RWPE1 (cell line): ENCODE measurements at places on chromosomes 6 and 20.

DNA sequence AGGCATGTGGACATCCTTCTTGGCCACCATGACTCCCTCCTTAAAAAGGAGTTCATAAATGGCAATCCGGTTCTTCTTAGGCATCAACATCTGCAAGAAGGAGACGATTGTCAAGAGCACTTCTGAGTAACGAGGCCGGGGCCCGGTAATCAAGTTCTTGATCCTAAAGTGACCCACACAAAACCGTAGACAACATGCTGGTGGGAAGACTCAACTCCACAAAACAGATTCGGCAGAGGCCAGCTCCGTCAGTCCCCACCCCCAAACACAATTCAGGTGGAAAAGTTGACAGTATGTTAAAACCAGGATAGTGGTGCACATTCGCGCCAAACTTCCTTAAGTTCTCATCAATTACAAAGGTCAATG lies 754 bp downstream of the RPS10 start:
- DNase-seq, result no peak

DNA sequence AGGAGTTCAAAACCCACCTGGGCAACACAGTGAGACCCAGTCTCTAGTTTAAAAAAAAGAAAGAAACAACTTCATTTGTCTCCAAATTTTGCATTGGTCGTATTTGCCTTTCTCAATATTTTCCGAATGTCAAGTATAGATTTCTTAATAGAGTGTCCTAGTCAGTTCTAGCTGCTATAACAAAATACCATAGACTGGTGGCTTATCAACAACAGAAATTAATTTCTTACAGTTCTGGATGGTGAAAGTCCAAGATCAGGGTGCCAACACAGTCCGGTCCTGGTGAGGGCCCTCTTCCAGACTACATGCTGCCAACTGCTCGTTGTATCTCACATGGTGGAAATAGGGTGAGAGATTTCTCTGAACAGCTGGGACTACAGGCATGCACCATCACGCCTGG lies 34.0 kb downstream of the NQO2 start:
- DNase-seq, result no peak

GRCh38 chr6:20319520-20320357 lies 81.9 kb upstream of the E2F3 start:
- DNase-seq, result no peak

- DNase-seq, result no peak
Observed at GRCh38 chr20:59171986-59172385, 8.4 kb downstream of the ZNF831 start.

GRCh38 chr20:48831718-48832404 lies 4.1 kb upstream of the PREX1 start:
- DNase-seq, result peak; percentile 73

DNA sequence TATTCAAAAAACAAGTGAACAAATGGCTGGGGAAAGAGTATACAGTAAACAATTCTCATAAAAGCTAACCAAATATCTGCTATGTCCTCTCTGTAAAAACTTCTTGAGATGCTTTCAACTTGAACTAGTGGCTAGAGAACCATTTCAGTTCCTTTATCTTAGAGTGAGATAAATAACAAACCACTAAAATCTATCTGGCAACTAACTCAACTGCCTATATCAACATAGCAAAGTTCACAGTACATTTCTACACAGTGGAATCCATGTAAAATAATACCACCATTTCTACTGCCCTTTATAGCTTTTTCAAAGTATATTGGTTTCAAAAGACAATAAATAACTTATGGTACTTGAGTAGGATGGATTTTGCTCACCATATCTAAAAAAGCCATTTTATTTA lies 95.1 kb downstream of the MMS22L start:
- DNase-seq, result no peak

DNA sequence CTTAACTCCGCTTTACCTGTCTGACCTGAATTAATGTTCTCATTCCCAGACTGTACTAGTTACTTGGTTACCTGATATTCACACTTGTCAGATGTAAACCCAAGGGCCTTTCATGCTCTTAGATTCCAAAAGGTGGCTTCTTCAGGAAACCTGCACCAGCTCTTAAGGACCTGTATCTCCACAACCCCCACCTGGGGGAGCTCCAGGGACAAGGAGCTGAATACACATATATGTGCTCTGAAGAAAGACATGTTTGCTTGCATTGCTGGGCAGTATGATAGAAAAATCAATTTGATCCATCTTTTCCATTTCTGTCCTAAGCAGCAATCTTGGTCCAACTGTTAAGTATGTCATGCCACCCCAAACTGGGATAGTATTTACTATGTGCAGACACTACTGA lies 64.8 kb upstream of the POU3F2 start:
- DNase-seq, result peak; percentile 24

- DNase-seq, result no peak
Observed at GRCh38 chr6:40958738-40959137, 80.3 kb downstream of the UNC5CL start.

GRCh38 chr6:138089325-138089724 lies 17.9 kb downstream of the PERP start:
- no peak for DNase-seq

DNA sequence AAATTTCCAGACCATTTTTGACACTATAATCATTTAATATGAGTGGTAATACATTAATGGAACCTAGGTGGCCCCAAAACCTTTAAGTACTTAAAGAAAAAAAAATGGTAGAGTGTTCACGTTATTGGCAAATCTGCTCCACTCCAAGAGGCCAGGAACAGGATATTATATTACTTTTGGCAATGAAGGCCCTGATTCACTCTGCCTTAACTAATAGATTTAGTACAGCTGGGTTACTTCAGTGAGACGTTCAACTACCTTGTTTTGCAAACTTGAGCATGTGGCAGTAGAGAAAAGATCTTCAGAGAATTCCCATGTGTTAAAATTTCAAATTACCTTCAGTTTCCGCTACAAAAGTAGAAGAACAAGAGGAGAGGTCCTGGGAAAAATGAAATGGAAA lies 12.8 kb downstream of the ADNP start:
- no peak for DNase-seq

DNA sequence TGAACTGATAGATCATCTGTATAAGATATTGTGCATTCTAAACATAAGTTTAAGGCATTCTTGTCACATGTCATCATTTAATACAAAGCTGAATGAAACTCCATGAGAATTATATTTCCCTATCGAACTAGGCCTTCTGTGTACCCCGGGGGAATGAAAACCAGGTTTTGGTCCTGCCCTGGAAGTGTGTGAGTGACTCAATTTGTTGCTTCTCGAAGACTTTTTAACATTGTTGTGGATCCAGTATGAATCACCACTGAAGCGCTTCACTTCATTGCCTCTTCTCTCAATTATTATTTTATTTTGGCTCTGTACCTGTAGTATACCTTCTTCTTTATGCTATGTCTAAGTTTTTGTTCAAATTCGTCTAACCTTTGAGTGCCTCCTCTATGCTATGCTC lies 150.8 kb downstream of the GRIK2 start:
- DNase-seq, result peak; percentile 31

DNA sequence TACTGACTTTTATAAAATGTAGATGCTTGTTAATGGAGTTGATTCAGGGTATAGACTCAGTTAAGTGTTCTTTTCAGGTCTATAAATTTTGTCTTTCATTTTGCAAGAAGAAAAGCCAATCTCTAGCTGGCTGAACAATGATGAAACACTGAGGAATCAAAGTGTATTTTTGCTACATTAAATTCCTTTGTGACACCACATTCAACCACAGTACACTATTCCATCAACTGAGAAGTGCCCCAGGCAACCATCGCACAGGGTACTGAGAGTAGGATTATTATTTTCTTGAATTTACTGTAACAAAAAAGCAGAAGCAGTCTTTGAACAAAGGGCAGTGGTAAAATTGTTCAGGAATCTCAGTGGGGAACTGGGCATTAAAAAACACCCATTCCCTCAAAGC lies 83.6 kb downstream of the PREP start:
- DNase-seq, result no peak

DNA sequence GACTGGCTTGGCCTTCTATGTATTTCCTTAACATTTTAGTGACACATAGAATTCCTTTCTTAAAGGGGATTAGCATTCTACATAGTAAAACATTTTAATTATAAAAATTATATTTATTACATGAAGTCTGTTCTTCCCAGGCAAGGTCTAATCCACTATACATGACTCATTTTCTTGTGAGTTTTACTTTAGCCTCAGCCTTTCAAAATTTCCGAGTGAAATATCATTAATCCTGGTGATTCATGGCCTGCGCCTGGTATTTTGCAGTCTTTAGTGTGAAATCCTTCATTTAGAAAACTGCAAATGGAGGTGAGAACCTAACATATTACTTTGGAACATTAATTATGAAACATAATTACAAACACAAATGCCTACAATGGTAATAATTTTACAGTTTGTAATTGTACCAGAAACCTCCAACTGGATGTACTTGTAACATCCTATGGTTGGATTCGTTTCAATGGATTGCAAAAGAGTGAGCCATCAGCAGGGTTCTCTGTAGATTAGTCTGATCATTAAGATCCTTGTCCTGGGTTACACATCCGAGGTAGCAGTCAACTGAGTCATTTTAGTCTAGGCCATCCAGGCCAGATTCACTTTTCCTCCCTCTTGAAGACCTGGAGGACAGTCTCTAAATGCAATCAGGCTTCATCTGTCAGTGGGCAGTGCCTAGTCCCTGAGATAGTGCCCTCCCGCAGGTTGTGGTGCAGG lies 272.0 kb downstream of the PACRG start:
- peak; percentile 38 for DNase-seq

- no peak for DNase-seq
Observed at GRCh38 chr6:27237089-27237803, 10.3 kb upstream of the PRSS16 start.

DNA sequence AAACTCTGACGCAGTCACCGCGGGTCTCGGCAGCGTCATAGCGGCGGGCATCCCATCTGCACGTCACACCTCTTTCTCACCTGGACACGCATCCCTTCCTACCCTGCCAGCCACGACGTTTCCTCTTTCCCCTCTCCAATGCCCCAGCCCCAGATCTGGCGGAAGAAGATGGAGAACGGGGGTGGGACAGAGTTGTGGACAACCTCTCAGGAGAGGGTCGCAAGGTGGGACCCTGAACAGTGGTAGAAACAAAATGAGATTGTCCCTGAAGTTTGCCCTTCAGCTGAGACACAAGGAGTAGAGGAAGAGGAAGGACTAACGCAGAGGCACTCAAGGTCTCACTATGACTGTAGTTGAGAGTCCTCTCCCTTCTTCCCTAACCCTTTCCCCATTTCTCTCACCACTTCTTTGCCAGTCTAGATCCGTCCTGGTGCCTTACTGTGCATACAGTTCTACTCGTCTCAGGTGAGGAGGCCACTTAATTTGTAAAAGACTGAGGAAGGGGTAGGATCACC lies 562 bp downstream of the TRIM39 start:
- DNase-seq, result no peak

DNA sequence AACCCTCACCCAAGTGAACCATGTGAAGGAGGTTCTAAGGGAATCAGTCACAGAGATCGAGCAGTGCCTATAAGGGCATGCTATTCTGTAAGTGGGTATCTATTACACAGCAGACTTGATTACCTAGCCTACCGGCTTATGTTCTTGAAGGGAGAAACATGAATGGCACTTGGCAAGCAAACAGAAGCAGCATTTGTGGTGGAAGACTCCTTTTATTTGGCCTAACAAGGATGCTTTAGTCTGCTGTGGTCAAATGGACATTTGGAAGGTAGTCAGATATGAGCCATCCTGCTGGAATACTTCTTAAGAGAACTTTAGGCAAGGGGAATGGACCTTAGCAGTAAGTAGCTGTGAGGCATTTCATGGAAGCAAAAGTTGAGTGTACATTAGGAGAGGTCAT lies 126.3 kb downstream of the COL12A1 start:
- no peak for DNase-seq

GRCh38 chr6:169700296-169700695 lies 1.5 kb downstream of the WDR27 start:
- no peak for DNase-seq

GRCh38 chr6:55974688-55975087 lies 99.3 kb upstream of the BMP5 start:
- no peak for DNase-seq

- DNase-seq, result no peak
Observed at GRCh38 chr20:4787069-4787468, 65.4 kb downstream of the PRND start.

GRCh38 chr20:5691918-5692618 lies 58.1 kb upstream of the SHLD1 start:
- DNase-seq, result no peak

DNA sequence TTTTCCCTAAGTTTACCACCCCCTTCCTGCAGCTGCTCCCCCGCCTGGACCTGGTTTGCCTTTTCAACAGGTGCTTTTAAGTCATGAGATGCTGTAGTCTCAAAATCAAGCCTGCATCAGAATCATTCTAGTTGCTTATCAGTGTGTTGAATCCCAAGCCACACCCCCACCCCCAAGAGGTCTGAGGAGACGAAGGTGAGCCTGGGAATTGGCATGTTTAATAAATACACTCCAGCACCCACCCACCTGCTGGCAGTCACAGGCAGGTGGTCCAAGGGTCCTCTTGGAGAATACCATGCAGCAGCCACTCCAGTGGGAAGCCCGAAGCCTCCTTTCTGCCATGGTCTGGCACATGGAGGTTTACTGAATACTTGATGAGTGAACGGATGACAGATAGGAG lies 1.1 kb upstream of the ADIG start:
- no peak for DNase-seq

DNA sequence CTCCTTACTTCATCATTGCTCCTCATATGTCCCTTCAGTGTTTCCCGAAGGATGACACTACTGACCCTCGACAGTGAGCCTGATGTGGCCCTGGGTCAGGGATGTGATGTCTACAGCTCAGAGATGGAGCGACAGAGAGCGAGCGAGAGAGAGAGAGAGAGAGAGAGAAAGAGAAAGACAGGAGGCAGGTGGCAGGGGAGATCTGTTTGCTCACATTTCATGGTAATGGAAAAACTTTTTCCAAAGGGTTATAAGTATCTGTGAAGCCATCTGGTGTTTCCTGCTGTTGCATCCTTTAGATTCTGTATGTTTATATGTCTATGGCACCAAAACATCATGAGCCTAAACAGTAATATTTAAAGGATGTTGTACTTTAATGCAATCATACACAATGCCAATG lies 77.2 kb downstream of the PPP1R3G start:
- no peak for DNase-seq

GRCh38 chr20:24405810-24406209 lies 63.6 kb upstream of the SYNDIG1 start:
- DNase-seq, result no peak

DNA sequence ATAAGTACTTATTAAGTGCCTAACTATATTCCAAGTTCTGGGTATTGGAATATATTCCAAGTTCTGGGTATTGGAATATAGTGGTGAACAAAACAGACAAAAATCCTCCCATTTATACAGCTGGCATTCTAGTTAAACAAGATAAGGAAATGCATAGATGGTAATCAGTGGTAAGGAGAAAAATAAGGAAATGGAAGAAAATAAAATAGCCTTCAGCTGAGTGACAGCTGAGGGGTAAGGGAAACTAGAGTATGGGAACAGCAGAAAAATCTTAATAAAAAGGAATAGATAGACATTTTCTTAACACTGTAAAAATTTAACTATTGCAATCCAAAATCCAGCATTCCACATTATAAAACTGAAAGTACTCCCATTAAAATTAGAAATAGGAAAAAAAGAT lies 17.2 kb upstream of the WFDC10A start:
- no peak for DNase-seq
